Metanephros (tissue), 2 donors: ENCODE measurements at places on chromosomes 6 and 20. TPM values are rescaled to one million over a fixed set of nuclear protein-coding genes. Genes with fewer than 3 reads are reported as not detected.

Gene GRIK2
- total RNA-seq = 13.6 TPM

Gene IMPG1
- 0.64 TPM for total RNA-seq

Gene CYP39A1
- total RNA-seq = 7.4 TPM

Gene B3GAT2
- total RNA-seq = 0.29 TPM

Gene DACT2
- total RNA-seq = 28.6 TPM

Gene CDH4
- 4.8 TPM for total RNA-seq
